T-helper 1 cell (primary cell): ENCODE measurements at places on chromosomes 4 and X.

- DNase-seq: peak; percentile 45
These were observed 87.2 kb downstream of the AREG start for GRCh38 chr4:74531963-74532794.

DNA sequence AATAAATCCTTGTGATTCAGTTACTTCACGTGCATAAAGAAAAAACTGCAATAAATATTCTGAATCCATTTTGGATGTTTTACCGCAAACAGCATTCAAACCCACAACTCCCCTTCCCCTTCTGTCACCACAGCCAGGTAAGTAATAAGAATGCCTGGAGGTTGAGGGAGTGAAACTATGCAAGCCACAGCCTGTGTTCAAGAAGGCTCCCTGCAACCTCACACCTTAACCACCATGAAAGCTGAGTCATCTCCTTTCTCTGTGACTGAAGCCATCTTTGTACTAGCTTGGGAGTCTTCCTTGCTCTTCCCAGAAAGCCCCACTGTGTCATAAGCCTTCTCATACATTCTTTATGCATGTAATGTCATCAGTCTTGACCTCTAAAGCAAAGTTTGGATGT lies 297.0 kb upstream of the PUDP start:
- DNase-seq: no peak

DNA sequence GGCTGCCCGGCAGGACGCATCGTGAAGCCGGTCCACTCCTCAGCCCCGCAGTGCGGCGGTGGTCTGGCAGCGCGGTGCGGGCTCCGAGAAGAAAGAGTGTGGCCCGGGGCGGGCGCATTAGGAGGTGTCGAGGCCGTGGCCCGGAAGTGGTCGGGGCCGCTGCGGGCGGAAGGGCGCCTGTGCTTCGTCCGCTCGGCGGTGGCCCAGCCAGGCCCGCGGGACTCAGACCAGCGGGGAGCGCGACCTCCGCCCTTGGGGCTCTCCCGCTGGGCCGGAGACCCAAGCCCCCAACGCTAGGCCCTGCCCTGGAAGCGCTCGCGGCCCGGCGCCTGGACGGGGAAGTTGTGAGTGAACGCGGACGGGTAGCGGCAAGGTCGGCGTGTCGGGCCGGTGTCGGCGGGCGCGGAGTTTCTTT lies 60.0 kb downstream of the HS3ST1 start:
- no peak for DNase-seq

- DNase-seq: peak; percentile 28
These were observed 18.8 kb downstream of the ATP1B4 start for GRCh38 chrX:120380699-120381098.

- DNase-seq: no peak
These were observed 166.4 kb downstream of the PARM1 start for GRCh38 chr4:75099321-75099720.

GRCh38 chrX:51334276-51334675 lies 1.7 kb downstream of the NUDT10 start:
- DNase-seq: no peak

DNA sequence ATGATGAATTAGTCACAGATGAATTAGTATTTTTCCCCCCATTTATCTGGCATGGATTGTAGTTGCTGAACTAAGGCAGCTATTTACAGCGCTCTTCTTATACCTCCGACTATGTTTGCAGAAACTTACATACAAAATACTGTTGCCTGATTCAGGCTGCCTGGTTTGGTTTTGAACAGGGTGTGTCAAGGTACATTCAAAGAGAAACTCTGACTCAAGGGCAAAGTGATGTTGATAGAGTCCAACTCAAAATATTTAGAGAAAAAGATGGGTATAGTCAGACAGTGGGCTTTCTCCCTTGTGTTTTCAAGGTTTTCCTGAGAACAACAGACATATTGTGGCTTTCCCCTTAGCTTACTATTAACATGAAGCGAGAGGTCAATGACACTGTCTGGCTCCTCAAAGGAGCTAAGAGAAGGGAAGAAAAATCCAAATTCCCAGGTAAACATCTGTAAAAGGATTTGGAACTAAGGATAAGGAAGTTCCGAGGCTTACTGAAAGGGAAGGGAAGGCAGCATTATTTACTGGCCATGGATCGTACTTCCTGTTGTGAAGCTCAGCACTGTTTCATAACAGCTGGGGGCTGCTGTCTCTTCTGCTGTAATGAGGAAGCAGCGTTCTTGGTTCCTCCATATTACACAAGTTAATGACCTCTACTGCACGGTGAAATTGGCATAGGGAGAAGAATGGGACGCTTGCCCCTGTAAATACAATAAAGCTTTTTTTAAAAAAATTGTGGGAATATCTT lies 30.9 kb downstream of the FAM9C start:
- DNase-seq: no peak

GRCh38 chrX:118383120-118383519 lies 37.2 kb downstream of the WDR44 start:
- no peak for DNase-seq

DNA sequence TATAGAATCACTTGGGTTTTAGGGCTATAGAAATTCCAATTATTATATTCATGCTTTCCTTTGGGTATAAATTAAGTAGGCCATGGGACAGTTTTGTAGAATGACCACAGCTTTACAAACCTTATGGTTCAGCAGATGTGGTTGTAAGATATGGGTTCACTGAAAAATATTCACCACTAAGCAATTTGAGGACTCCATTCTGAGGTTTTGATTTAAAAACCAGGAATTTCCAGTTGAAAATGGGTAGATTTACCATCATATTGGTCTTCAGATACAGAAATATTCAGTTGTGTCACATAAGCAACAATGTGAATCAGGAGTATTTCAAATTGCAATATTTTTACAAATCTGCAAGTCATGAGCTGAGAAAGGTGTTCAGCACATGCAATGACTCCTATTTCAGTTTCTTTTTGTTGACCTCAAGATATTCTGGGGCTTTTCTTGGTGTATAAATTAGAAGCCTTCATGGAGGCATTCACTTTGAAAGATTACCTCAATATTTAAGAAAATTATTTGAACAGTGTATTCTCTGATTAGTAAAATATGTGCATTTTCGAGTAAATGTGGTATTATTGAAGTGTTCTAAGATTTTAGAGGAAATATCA lies 218.4 kb upstream of the HCCS start:
- no peak for DNase-seq

- no peak for DNase-seq
These were observed 433.9 kb upstream of the ATOH1 start for GRCh38 chr4:93394545-93395081.

- no peak for DNase-seq
These were observed 5.6 kb downstream of the PQBP1 start for GRCh38 chrX:48903290-48903689.

DNA sequence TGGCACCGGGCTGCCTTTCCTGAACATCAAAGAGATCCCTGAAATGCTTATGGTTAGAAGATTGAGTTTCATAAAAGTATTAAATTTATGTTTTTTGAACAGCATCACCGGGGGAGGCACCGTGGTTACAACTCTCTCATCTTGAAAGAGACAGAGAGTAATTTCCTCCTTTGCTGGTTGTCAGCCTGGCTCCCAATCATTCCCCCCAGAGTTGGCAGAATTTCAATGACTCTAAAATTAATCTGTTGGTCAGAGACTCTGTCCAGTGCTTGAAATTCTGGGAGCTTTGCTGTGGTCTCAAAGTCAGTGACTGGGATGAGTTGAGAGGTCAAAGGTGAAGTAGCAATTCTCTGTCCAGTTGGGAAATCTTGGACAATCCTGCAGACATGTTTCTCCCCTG lies 135.9 kb downstream of the RAB28 start:
- no peak for DNase-seq

GRCh38 chrX:77510007-77510406 lies 62.8 kb downstream of the FGF16 start:
- DNase-seq: no peak

DNA sequence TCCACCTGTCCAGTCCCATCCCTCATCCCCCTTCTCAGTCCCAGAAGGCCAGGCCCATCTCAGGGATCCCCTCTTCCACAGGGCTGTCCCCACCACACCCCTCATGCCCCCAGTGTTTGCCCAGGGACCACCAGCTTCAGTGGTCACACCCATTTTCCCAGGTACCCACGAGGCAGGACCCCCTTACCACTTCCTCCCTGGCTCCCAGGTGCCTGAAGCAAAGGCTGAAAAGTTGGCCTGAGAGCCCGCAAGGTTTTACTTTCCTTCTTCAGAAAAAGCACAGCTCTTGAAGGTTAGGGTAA lies 7.8 kb downstream of the TMEM271 start:
- no peak for DNase-seq

- DNase-seq: no peak
These were observed 389.4 kb downstream of the OPHN1 start for GRCh38 chrX:68043713-68044438.

DNA sequence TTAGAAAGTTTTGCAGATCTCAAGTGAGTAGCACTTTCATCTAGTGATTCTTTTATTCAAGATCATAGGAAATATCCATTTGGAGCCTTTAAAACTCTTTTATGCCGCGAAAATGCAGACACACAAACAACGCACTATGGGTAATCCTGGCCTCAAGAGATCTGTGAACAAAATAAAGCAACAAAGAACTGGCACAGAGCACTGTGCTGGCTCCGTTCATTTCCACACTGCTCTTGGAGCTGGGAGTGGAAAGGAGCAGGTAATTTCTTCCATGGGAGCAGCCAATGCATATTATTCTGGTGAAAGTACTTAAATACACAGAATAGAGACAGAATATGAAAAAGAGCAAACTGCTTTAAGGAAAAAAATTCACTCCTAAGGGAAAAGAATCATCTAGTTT lies 172.7 kb upstream of the FRG1 start:
- no peak for DNase-seq

- DNase-seq: no peak
These were observed 56.6 kb downstream of the SPRY1 start for GRCh38 chr4:123453061-123453680.

GRCh38 chr4:54076673-54077072 lies 12.3 kb upstream of the CHIC2 start:
- DNase-seq: no peak

DNA sequence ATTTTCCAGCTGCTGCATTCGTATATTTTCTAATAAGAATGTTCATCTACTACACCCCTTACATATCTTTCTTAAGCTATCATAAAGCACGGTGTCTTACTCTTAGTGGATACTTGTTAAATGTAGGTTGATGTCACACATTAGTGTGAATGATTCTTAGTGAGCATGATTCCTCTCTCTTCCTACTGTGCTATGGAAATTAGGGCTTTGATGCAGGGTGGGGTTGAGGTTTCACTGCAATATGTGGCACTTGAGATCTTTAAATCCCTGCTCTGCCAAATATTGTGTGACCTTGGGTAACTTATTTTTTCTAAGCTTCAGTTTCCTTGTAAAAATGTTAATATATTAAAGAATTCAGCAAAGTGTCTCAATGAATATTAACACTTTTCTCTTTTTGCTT lies 188.4 kb downstream of the PDGFRA start:
- no peak for DNase-seq

GRCh38 chr4:8033829-8034528 lies 94.3 kb upstream of the AFAP1 start:
- DNase-seq: no peak

DNA sequence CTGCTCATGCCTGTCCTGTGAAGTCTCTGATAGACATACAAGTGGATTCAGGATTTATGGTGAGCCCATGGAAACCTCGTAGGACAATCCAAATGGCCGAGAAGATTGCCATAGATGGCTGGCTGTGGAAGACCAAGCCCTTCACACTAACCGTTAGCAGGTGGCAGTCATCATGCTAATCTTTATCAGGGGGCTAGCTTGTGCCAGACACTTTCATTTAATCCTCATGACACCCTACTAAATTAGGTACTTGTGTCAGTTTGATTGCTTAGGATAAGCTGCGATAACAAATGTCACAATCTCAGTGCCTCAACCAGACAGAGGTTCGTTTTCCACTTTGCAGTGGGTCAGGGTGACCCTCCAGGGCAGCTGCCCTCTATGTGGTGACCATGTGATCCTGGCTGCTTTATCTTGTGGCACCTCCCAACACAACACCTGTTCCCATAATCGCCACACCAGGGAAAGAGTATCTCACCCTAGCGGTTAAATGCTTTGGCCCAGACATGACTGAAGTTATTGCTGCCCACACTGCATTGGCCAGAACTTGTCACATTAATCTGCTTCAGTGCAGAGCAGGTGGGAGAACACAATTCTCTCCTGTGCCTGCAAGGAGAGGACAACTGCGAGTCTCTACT lies 60.8 kb downstream of the REPS2 start:
- no peak for DNase-seq

GRCh38 chr4:125091-125771 lies 930 bp downstream of the ZNF718 start:
- no peak for DNase-seq

- DNase-seq: no peak
These were observed 118.5 kb upstream of the FAM9C start for GRCh38 chrX:13162772-13163410.

- no peak for DNase-seq
These were observed 10.8 kb downstream of the JAKMIP1 start for GRCh38 chr4:6189511-6189910.

- no peak for DNase-seq
These were observed 101.2 kb upstream of the DUSP21 start for GRCh38 chrX:44742480-44743155.

DNA sequence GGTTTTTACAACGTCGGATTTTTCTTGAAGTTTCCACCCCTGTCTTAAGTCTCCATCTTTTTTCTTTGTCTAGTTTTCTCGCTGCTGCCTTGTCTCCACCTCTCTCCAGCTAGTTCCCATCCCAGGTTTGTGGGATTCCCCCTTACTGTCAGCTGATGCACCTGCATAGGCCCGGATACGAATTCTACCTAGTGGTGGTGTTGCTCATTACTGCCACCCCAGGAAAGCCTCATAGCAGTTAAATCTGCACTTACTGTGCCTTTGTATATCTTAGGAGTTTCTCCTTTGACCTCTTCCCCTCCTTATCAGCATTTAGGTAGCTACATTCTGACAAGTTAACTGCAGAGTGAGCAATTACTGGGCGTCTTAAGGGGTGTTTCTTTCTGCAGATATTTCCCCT lies 1693.1 kb upstream of the TENM3 start:
- DNase-seq: no peak

DNA sequence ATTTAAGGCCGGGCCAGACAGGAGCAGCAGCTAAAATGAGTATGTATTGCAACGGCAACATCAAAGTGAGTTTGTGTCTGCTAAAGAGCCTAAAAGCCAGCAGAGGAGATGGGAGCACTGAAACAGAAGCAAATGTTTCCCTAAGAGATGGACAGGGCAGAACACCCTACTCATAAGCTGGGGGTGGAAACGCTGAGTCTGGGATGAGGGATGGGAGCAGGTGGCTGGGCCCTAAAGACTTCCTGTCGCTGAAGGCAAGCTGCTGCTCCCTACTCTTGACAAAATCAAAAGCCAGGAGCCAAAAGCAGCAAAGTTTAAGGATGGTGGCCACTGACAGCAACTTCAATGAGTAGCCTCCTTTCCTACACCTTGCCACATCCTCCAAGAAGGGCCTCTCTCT lies 40.6 kb upstream of the NAP1L5 start:
- DNase-seq: no peak

GRCh38 chr4:72864898-72865297 lies 204.6 kb downstream of the COX18 start:
- DNase-seq: no peak
